ENCODE measurements at places on chromosomes 1 and 21.
A peak's percentile ranks its signal among the peaks of the same experiment; 100 is the strongest.

DNA sequence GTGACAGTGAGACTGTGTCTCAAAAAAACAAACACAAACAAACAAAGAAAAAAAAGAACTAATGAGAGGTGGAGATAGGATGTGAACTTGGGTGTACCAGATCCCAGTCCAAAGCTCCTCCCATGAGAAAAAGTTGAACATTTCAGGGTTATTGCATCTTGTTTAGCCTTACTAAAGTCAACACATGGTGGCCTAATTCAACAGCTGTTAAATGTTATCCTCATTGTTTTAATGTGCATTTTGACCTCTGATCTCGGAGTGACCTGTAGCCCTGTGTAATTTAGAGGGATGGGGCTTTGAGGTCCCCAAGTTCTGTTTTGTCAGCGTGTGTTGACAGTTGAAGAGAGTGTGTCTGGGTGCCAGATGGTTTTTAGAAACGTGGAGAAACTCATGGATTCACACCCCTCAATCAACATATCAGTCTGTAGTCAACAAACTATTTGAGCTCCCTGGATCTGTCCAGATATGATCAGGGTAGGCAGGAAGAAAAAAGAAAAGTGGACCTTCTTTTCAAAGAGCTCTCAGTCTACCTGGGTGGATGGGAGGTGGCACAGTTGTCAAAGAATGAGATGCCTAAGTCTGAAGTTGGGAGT is 34.7 kb downstream of the PTPRU start:
- DNase-seq: no peak

DNA sequence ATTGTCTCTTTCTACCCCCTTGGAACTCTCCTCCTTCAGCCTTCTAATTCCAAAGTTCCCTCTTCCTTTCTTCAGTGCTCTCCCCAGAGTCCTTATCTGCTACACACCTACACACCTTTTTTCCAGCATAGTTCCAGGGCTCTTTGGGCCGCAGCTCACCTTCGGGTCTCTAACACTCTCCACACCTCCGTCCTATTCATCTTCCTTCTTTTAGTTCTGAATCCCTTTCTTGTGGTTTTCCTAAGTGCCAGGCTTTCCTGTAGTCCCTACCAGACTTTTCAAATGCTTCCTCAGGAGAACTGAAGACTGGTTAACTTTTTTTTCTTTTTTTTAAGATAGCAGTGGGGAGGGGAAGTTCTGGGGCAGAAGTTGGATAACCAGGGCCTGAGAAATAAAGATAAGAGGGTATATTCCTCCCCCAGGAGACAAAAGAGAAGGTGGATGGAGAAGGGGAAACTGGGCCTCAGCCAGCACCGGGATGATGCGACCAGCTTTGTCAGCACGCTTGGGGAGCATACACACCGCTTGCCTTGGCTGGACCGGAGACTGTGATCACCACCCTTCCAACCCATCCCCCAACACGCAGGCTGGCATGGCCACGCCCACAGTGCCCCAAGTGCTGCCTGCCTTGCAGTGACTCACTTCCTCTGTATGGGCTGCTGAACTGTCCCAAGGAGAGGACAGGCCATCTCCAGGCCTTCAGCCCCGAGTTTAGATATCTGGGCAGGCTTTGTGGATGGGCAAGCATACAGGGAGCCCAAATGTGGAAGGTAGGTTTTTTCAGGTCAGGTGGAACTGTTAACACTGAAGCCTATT is 2.5 kb upstream of the CERS2 start:
- peak; percentile 76 for DNase-seq

GRCh38 chr1:193931356-193931755 is 744.9 kb upstream of the B3GALT2 start:
- DNase-seq: no peak

- no peak for DNase-seq
These were observed 233.1 kb downstream of the SLC45A1 start for GRCh38 chr1:8551057-8551456.

- peak; percentile 54 for DNase-seq
These were observed 14.4 kb upstream of the PPP1R15B start for GRCh38 chr1:204426035-204426436.

DNA sequence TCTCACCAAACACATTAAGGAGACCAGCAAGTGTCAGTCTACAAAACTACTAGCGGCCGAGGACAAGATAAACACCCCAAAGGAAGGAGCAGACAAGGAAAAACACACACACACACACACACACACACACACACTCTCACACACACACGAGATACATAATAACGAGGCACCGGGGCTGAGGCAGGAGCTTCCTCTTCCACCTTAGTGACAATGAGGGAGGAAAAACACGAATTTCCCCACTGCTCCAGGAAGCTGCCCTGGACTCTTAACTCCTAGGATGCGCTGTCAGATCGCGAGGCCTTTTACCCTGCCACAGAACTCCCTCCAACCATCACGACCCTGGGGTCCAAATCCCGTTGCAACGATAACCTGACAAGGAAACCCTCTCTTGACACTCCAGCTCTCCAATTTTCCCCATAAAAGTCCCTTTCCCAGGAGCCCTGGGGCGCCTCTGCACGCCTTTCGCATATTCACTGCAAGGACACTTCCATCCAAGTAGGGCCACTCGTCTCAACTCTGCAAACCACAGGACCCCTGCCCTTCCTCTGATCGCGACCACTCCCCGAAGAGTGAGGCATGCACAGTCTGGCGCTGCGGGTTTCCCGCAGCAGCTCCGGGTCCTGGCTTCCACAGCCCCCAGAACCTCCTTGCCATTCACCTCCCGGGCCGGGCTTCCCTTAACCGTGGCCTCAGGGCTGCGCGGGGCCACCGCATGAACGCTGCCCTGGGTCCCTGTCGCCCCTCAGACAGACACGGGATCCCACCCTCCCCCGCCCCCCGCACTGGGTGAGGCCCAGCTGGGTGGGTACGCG is 581 bp downstream of the ETV3 start:
- DNase-seq: no peak

GRCh38 chr1:10495475-10495817 is 20.7 kb downstream of the PEX14 start:
- no peak for DNase-seq

DNA sequence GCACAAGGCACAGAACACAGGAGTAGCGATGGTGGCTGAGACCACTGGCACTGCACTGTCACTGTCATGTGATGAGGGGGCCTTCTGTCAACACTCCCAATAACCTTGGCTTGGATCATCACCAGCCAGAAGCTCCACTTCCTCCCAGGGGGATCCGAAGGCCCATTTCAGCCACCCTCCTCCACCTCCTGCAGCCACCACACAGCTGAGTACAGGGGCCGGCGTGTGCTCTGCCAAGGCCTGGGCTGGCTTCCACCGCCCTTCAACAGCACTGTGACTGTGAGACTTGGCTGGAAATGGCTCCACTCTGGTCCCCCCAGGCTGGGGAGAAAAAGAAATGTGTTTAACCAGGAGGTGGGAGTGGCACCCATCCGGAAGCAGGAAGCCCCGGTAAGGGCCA is 9.9 kb upstream of the NADK start:
- DNase-seq: no peak

Data from fibroblast of skin of back (primary cell).